ENCODE measurements at places on chromosomes 16 and 17. TPM values are rescaled to one million over a fixed set of nuclear protein-coding genes. Genes with fewer than 3 reads are reported as not detected.

Gene TBX4
- total RNA-seq: not detected

DNA sequence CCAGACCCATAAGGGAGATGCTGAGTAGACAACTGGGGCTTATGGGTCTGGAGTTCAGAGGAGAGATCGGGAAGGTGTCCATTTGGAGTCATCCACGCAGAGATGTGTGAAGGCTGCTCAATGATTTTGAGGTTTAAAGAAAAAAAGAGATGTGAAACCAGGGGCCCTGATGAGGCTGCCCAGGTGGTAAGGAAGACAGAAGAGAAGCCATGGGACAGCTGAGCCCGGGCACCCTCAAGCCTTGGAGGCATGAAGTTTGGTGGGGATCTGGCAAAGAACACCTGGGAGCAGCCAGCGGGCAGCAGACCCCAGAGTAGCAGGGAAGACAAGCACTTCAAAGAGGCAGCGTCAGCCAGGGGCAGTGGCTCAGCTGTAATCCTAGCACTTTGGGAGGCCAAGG, 20.8 kb upstream of the MYO15B start:
- no peak for DNase-seq

DNA sequence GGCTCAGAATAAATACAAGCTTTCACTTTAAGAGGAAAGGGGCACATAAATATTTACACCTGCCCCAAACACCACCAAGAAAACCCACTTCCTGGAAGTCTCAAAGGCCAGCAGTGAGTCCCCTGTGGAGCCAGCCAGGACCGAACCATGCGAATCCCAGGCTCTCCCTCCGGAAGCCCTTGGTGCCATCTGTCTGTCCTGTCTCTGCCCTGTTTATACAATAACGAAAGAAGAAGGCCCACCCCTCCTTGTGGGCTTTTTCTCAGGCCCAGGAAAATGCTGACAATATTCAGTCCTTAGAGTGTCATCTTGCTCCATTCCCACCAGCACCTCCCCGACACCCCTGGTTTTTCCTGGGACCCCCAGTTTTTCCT, 3.6 kb upstream of the SLC6A4 start:
- no peak for DNase-seq

Gene DPEP1
- not detected for total RNA-seq

DNA sequence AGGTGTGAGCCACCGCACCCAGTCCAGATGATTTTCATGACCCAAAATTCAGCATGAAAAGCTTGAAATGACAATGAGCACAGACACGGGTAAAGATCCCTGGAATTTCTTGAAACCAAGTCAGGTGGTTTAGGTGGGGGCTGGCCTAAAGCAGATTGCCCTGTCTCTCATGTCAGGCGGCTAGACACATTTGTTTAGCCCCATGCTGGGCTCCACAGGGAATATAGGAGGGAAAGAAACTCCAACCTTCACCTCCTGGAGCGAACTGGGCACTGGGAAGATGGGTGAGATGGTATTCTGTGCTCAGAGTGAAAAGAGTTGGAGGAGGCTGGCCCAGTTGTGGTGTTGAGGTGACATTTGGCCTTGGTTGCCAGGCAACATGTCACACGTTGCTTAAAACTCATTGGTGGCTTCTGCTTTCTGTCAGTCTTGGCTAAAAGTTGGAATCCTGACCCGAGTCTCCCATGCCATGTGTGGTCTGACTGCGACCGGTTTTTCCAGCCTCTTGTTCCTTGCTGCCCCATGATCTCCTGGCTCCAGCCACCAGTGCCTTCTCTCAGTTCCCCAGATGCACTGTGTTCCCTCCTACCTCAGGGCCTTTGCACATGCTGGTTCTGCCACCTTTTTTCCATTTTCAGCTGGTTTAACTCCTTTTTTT, 113.7 kb downstream of the ABCC6 start:
- DNase-seq: no peak

GRCh38 chr16:17557949-17558348, 87.2 kb upstream of the XYLT1 start:
- no peak for DNase-seq

- no peak for DNase-seq
These were observed 91.0 kb downstream of the WSCD1 start for GRCh38 chr17:6160911-6161855.

Gene CORO6
- 4.1 TPM for total RNA-seq

GRCh38 chr17:61833536-61834193, 29.7 kb downstream of the BRIP1 start:
- DNase-seq: no peak

DNA sequence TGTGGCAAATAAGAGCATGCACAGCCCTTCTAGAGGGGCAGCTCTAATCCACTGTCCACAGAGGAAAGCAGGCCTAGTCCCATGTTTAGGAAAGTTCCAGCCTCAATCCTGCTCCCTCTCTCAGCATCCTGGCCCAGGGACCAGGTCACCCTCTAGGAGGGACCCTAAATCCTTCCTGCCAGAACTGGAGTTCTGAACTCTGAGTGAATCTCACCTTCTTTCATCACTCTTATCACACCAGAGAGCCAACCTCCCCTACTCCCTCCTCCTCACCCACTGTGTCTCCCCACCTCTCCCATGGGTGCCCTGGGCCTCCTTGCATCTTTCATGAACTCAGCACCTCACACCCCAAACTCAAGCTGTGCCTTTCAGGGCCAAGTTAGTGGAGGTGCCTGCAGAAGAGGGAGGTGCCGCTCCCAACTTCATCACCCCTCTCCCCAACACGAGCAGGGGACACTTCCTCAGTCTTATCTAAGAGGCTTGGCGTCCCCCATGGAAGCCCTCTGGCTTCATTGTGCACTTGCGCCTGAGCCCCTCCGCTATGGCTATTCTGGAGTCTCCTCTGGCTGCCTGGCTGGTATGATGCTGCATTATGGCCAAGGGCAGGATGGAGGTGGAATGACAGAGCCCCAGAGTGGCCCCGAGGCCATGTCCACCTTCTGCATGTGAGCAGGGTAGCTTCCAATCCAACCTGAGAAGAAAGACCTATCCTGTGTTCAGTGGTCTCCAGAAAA, 31.7 kb downstream of the PIK3R6 start:
- no peak for DNase-seq

GRCh38 chr16:49019831-49020230, 261.8 kb downstream of the CBLN1 start:
- DNase-seq: no peak

GRCh38 chr16:12728469-12728868, 75.2 kb downstream of the CPPED1 start:
- DNase-seq: no peak

GRCh38 chr16:12802048-12802447, 1.6 kb downstream of the CPPED1 start:
- no peak for DNase-seq

Gene GOSR2
- total RNA-seq: 78.0 TPM

DNA sequence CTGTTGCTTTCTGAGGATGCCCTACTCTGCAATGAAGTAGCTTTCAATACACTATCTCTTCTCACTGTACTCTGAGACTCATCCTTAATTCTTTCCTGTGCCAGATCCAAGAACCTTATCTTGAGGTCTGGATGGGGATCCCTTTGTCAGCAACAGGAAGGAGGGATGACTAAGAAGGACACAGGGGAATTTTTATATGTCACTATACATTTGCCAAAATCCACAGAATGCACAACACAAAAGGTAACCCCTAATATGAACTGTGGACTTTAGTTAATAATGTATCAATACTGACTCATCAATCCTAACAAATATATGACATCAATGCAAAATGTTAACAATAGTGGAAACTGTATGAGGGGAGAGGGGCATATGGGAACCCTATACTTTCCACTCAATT, 4.7 kb upstream of the RBBP6 start:
- no peak for DNase-seq

DNA sequence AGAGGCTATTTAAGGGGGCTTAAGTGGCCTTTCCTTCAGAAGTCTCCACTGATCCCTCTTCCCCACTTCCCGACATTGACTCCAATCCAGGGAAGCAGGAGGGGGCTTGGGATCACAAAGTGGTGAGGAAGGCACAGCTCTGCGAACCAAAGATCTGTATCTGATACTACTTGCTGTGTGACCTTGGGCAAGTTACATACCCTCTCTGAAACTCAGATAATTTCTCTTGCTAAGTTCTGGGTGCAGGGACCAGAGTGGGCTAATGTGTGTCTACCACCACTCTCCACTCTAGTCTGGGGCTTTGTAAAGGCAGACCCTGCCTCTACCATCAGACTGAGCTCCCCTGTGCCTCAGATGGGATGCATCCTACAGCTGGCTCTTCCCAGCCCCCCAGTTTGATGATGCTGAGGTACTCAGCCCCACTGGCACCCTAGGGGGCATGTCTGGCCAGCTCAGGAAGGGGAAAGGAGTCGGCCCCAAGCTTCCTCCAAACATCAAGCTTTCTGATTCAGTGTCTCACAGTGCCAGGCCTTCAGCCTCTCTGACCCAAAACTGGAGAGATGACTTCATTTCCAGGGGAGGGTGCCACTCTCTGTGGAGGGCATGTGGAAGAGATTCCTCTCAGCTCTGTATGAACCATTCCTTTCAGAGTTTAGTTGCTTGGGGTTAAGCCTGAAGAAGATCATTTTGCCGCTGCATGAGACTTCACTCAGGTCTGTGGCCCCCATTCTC, 10.9 kb downstream of the DLX4 start:
- no peak for DNase-seq

DNA sequence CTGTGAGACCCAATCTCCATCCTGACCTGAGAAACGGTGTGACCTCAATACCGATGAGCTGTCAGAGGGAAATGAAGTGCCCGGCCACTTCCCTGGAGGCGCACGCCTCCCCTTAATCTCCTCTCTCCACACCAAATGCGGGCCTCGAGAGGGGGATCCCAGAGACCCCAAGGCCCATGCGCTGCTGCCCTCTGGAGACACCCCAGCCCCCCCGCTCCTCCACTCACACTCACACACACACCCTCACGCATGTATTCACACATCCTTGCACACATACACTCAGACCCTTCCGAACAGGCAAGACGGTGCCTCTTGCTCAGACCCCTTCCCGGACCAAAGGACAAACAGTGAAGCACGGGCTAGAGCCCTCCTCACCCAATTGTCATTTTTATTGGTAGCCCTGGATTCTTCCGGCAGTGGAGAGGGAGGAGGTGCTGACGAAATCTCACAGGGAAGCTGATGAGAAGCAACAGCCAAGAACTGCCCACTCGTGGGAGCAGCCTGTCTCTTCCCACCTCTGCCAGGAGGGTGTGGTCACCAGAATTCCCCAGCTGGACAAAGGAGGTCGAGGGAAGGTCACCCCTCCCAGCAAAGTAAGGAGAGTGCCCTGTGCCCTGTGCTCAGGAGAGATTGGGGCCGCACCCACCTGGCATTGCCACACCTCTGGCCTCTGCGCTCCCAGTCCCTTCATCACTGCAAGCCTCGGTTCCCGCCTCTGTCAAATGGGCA, 136.0 kb upstream of the TNRC6C start:
- DNase-seq: no peak

DNA sequence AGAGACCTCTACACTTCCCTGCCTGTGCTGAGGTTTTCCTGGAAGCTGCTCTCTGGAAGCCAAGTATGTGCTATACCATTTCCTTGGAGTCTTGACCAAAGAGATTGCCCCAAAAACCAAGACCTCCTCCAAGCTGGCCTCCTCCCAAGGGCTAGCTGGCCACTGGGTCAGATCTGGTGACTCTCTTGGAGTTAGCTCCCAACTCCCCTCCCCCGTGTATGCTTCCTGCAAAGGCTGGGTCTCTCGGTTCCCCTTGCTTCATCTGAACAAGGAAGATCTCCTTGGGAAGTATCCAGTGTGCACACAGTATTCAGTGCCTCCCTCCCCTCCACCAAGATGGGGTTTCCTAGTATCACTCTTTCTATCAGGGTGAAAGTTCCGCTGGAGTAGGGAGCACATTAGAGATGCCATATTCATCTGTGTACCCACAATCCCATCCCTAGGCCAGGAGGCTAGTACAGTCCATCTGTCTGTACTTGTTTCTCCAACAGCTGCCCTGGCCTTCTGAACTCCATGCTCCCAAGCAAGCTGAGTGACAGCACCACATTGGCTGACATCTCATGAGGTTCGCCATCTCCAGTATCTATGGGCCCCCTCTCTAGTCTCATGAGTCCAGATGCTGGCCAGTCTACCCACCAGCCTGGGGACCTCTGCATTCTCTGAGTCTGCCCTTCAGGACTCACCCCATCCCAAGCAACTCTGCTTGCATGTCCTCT, 3.2 kb downstream of the GAS7 start:
- no peak for DNase-seq

Gene CCL11
- total RNA-seq: not detected

GRCh38 chr17:21252796-21253645, at the start of gene NATD1:
NATD1 (minus strand) TSS chr17:21253410; CDS start chr17:21253264, 146 bp downstream.
- peak; percentile 65 for DNase-seq

- peak; percentile 54 for DNase-seq
These were observed 80.9 kb downstream of the ARHGAP23 start for GRCh38 chr17:38508954-38509771.

DNA sequence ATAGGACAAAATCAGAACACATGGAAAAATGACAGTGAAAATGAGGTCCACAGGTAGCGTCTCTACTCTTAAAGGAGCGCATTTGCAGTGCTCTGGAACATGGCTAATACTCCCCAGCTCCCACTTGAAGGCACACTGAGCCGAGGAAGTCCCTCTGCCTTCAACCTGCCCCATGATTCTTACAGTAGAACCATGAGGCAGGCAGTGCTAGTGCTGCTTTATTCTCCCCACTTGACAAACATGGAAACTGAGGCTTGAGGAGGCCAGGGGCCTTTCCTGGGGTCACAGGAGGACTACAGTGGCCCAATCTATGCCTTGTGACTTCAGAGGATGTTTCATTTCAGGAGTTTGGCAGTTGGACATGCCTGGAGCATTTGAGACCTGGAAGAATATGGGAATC, 244.1 kb upstream of the MAF start:
- no peak for DNase-seq

Gene FBXO39
- total RNA-seq: 0.22 TPM

GRCh38 chr16:90031186-90031930, 12.1 kb upstream of the DBNDD1 start:
- DNase-seq: no peak

DNA sequence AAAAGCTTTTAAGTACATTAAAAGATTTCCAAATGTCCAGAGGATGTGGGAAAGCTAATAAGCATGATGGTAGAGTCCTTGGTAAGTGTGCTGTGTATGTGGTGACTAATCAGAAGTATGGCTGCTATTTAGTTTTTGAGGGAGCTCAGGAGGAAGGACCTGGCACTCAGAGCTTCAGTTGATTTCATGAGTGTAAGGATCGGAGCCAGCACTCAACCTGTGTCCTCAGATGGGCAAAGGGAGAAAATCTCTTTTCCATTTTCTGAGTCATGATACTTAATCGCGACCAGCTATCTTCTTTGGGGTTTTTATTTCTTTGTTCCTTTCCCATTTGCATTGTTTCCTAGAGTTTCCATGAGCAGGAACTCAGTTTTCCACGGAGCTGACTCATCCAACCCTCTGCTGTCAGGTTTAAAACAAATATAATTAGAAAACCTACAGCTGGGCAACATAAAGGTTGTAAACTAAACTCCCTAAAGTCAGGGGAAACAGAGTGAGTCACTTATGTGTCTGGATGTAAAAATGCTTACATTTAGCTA, 125.4 kb downstream of the MAP2K6 start:
- DNase-seq: no peak

- no peak for DNase-seq
These were observed 61.5 kb downstream of the CCT6B start for GRCh38 chr17:34899643-34900291.

DNA sequence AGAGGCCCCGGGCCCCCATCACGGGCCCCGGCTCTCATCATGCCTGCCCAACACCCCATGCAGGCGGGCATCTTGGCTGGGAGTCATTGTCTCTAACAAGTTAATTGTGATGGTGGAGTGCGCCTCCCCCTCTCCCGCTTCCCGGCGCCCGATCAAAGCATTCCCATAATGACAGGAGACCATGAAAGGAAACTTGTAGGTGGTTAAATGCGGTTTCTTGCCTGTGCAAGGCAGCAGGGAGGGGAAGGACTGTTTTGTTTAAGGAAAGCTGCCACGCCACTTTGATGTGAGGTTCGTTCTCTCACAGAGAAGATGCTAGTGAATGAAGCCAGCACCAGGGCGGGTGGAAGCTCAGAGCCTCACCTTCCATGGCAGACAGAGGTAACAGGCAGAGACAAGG, 45.4 kb downstream of the C16orf78 start:
- DNase-seq: no peak

Data from activated B cell treated with CpG ODN at 0.5 μM for 24 hours (primary cell).